ENCODE measurements at places on chromosomes 13 and 19.

- no peak for DNase-seq
These were observed 507 bp downstream of the COL4A1 start for GRCh38 chr13:110306340-110306959.

- DNase-seq: no peak
These were observed 28.6 kb upstream of the SLC15A1 start for GRCh38 chr13:98781045-98781444.

GRCh38 chr13:44734201-44734707 is 158.1 kb upstream of the TSC22D1 start:
- no peak for DNase-seq

DNA sequence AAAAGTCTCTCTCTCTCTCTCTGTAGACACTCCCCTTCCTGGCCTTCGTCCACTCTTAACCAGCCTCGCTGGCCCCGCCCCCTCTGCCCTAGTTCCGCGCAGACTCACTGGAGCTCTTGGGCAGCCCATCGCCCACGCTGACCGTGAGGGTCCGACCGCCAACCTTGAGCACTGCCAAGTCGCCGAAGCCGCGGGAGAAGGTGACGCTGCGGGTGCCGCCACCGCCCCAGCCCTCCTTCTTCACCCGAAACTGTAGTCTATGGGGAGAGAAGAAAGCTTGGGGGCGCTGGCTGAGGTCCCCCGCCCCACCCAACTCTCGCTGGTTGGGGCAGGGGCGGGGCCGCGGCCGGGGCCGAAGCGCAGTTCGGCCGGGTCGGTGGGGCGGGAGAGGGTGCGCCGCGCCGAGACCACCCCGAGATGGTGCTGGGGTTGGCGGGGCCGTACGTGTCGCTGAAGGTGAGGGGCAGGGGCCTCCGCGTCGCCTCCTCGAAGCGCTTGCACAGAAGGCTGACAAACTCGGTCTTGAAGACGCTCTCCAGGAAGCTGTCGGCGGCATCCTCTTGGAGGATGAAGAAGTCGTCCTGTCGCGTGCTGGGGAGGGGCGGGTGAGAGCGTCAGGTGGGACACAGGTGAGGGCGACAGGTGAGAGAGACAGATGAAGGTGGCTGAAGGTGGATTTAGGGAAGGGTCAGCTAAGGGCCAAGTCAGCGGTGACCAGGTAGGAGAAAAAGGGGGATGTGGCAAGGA is 12.6 kb upstream of the ZNF414 start:
- DNase-seq: peak; percentile 92

- no peak for DNase-seq
These were observed 131.1 kb downstream of the MYO16 start for GRCh38 chr13:108760541-108760940.

GRCh38 chr19:45150751-45151281 is 10.0 kb downstream of the NKPD1 start:
- no peak for DNase-seq

- DNase-seq: peak; percentile 39
These were observed 156.2 kb downstream of the PCCA start for GRCh38 chr13:100245104-100245503.

DNA sequence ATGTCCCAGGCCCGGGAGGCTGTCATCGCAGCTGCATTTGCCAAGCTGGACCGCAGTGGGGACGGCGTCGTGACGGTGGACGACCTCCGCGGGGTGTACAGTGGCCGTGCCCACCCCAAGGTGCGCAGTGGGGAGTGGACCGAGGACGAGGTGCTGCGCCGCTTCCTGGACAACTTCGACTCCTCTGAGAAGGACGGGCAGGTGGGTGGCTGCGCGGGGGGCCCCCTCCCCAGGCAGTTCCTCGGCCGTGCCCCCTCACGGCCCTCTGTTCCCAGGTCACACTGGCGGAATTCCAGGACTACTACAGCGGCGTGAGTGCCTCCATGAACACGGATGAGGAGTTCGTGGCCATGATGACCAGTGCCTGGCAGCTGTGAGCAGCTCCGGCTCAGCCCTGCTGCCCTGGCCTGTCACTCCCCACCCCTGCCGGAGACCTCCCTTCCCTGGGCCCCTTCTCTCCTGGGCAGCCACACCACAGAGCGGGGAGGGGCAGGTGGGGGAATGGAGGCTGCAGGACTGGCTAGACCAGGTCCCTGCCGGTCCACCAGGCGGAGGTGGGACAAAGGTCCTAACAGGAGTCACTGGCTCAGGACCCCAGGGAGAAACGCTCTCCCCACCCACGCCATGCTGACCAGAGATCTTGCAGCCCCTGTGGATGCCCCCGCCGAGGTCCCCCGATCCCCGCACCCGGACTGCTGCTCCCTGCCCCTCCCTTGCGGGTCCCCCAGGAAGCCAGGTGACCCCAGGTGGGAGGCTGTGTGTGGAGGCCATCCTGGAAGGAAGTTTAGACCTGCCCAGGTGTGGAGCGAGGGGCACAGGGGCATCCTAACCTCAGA is 1.1 kb downstream of the CAPS start:
- DNase-seq: no peak

DNA sequence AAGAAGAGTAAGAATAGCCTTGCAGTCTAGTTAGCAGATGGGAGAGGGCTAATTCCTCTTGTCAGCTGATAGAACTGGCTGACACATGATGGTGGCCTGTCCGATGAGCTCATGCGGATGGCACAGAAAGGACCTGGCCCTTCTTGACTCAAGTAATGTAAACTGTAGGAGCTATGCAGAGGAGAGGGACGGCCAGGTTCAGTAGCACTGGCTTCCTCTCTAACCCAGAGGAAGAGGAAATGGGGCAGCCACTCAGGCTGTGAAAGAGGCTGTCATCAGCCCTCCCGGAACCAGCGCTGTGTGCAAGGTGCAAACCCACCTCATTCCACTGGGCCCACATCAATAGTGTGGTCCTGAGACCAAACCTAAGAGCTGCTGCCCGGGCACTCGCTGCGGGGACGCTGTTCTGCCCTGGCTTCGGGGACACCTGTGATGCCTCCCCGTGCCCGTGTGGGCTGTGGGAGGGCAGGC is 30.8 kb upstream of the USE1 start:
- DNase-seq: no peak

- no peak for DNase-seq
These were observed 14.8 kb downstream of the CHERP start for GRCh38 chr19:16527334-16527935.

- DNase-seq: no peak
These were observed 3.5 kb downstream of the TMEM150B start for GRCh38 chr19:55321466-55322137.

GRCh38 chr19:48858984-48859710 is 9.3 kb downstream of the PLEKHA4 start:
- no peak for DNase-seq

GRCh38 chr13:49840266-49840665 is 47.8 kb upstream of the KPNA3 start:
- DNase-seq: no peak

DNA sequence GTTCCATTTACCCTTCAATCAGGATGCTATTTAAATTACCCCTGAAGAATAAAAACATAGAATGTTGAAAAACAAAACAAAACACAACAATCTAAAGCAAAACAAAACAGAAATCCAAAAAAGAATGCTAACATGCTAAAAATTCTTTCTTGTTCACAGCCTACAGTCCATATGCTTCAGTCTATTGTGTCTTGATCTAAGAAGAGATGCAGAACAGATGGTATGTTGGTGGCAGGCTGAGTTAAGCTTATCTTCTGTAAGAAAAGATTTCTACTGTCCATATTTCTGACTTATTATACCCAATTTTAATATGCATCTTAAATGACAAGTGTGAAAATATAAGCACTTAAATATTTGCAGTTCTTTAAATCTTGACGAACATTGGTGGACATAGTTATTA is 356.1 kb upstream of the SLITRK1 start:
- no peak for DNase-seq

- DNase-seq: no peak
These were observed 1.8 kb upstream of the CCNA1 start for GRCh38 chr13:36430247-36431203.

DNA sequence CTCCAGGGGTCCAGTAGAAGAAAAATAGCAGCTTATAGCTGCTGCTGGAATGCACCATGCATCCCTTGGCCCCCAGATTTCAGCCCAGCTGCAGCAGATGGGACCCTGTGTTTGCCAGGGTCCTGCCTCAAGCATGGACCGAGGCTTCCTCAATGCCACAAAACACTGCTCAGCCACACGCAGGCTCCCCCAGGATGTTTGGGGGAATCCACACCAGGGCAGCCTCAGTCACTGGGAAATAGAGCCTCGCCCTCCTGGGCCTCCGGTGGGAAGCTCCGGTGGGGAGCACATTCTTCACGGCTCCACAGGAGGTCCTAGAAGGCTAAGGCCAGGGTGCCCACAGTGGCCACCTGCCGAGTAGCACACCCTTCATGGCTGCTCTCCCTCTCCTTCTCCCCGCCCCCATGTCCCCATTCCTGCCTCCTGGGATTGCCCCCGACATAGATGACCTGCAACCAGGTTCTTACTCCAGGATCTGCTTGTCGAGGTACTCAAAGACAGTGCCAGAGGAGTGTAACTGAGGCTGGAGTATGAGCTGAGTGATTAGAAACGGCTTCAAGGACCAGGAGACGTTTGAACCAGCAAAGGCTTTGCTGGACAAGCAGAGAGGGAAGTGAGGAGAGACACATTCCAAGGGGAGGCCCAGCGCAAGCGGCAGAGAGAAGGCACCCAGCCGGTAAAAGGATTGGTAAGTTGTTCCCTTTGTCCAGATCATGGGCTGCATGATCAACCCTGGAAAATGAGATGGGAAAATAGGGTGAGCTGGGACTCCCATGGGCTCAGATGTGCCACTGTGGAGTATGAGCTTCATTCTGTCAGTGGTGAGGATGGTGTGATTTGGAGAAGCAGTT is 110.7 kb upstream of the UQCRFS1 start:
- DNase-seq: no peak

GRCh38 chr13:61258185-61258584 is 157.5 kb downstream of the PCDH20 start:
- no peak for DNase-seq

DNA sequence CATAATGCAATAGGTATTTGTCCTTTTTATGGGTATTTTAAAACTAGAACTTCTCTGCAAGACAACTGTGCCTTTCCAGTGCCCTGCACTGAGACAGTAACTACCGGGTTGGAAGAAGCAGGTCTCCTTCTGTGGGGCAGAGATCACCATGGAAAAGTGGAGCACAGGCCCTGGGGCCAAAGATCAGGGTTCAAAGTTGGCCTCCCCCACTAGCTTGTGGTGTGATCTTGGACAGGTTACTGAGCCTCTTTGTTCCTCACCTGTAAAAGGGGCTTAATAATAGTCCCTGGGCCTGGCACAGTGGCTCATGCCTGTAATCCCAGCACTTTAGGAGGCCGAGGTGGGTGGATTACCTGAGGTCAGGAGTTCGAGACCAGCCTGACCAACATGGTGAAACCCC is 68.3 kb downstream of the CEBPG start:
- no peak for DNase-seq

GRCh38 chr13:50732712-50733111 is 110.8 kb downstream of the DLEU7 start:
- no peak for DNase-seq

DNA sequence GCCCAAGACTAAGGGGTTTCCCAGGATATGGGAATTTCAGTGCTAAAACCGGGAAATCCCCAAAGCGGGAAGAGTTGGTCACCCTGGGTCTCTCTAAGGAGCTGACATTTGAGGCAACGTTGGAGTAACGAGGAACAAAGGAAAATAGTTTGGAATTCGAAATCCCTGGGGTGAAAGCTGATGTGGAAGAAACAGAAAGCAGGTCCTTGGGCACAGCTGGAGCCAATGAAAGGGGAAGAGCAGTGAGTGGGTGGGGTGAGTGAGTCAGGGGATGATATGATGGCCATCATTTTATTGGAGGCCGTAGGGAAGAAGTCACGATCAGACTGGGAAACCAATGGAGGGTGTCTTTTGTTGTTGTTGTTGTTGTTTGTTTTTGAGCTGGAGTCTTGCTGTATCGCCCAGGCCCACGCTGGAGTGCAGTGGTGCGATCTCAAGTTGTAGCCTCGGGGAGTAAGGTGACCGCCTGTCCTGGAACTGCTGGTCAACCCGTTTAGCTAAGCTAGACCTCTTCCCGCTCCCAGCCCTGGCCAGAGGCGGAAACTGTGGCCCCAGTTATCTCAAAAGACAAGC is 3.4 kb upstream of the RFX2 start:
- no peak for DNase-seq

DNA sequence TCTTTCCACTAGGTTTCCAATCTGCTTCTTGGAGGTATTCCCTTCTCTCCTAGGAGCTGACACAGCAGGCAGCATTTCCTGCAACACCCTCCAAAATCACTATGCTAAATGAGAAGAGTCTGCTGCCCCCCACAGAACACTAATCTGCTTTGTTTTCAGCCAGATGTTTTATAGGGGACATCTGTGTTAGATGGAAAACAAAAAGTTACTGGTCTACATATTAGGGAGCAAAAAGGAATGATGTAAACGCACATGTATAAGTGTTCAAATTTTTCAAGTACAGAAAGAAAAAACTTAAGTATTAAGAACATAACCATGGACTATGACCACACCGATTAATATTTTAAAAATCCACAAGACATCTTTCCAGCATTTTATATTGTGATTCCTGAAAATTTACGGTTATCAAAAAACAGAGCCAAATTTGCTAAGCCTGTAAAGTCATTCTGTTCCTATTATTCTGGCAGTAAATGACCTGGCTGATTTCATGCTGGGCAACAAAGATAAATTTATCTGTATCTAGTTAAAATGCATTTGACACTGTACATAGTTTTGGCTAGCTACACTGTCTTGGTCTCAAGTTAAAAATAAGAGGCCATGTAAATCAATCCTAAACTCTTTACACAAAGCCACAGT is 63.3 kb downstream of the DCLK1 start:
- no peak for DNase-seq

GRCh38 chr19:35262101-35262761 is 6.5 kb upstream of the USF2 start:
- no peak for DNase-seq

DNA sequence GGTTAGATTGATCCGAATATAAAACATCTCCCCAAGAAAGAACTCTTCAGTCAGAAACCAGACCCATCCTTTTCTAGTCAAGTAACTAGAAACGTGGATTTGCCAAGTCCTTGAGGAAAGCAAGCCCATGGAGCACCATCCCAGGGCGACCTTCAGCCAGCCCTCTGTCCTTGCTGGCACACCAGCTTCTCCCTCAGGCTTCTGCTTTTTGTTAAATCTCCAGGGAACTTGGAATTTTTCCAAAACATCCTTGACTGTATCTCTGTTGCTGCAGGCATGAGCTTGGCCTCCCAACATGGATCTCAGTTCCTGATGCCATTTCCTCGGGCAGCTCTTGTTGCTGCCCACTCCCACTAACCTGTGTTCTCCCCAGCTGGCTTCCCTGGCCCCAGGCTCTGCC is 27.1 kb upstream of the C1QTNF9 start:
- no peak for DNase-seq

DNA sequence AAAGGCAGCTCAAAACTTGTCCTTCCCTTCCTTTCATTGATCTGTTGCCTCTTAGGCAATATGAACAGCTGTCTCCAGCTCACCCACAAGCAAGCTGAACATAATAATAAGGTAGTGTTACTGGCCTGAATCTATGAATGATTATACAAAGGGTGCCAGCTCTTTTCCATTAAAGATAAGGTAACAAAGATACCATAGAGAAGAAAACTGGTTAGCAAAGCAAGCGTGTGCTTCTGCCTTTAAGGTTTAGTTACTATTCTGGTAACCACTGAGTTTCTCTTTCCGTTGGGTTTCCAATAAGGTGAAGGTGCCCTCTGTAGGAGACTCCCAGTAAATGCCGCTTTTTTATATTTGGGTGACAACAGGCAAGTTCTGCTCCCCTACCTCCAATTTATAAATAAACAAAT is 12.1 kb upstream of the DACH1 start:
- DNase-seq: peak; percentile 10
